SJSA1 (cell line): ENCODE measurements at places on chromosomes 5 and 9. TPM values are rescaled to one million over a fixed set of nuclear protein-coding genes. Genes with fewer than 3 reads are reported as not detected.

Gene MCIDAS
- total RNA-seq: 0.08 and 3.0 TPM in 2 replicates

Gene PLAC8L1
- total RNA-seq: not detected in 2 replicates

- peaks cover 18% of the 10 kb centered on the region for H3K4me1 ChIP-seq
- no peak for DNase-seq
- no peaks in the 10 kb centered on the region for H3K27me3 ChIP-seq
These were observed 193.0 kb downstream of the CD180 start for GRCh38 chr5:67003685-67003934.

DNA sequence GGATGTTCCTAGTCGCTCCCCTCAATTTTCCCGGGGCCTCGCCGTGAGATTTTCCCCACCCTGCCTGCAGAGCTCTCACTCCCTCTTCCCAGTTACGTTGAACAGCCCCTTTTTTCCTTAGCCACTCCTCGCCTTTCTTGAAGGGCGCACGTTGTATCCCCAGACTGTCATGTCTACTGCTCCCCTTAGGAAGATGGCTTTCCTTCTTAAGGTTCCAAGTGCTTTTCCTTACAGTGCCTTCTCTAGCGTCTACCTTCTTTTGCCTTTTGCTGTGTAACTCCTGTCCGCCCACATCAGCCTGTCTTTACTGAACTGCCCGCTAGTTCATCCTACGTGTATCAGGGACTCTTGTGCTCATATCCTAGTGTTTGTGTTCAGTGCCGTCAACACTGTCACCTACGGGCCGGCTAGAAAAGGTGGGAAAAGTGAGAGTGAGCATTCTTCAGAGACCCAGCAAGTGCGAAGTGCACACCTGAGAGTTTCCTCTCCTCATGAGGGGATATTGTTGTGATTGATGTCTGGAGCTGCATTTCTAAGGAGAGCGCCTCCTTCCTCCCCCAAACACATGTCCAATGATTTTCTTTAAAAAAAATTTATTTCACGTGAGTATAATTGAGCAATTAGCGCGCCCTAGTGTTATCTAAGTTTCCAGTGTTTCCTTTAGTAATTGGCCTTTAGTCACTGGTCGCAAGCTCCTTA, 764 bp downstream of the CAMLG start:
- H3K36me3 ChIP-seq: peaks cover 16% of the 10 kb centered on the region
- H3K27me3 ChIP-seq: no peaks in the 10 kb centered on the region
- no peak for DNase-seq
- H3K4me1 ChIP-seq: peaks cover 6% of the 10 kb centered on the region
- H3K4me3 ChIP-seq: peak overlapping the region; percentile 69
- peak overlapping the region; percentile 74; the same call in 1 of the 2 replicates for H3K27ac ChIP-seq

Gene PCDHA11
- total RNA-seq: not detected in 2 replicates

DNA sequence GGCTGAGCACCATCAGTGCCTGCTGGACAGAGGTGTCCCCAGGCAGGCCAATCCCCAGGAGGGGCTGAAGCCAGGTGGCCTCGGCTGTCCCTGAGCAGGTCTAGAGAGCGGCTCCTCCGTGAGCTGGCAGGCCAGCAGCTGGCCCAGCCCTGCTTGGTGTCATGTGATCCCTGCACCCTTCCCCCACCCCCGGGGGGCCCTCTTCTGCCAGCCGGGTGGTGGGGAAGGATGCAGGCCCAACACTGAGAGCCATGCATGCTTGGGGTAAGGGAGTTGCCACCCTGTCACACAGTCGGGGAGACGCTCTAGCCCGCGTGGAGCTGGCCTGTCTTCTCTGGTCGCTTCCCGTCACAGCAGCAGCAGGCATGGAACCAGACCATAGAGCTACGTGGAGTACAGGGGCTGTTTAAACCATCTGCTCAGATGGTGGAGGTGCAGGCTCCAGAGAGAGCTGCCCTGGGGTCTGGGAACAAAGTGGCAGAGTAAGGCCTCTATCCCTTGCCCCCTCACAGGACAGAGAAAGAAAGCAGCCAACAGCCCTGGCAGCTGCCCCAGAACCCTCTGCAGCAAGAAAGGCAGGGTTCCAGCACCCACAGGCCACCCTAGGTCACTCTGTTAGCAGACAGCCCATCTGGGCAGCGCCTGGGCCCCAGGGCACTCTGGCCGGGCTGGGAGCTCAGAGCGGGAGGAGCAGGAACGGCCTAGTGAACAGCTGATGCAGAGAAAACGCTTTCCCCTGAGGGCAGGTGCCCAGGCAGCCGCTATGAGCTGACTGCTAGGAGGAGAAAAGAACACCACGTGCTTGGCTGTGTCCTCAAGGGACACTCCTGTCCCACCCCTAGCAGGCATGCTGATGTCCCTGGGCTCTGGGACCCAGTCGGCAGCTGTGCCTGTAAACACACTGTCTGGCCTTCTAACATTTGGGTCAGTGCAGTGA, 6.8 kb downstream of the RALGDS start:
- H3K36me3 ChIP-seq: no peaks in the 10 kb centered on the region
- no peak overlapping the region for H3K27ac ChIP-seq
- no peaks in the 10 kb centered on the region for H3K4me1 ChIP-seq
- H3K4me3 ChIP-seq: no peak overlapping the region
- no peaks in the 10 kb centered on the region for H3K27me3 ChIP-seq

Gene PKN3
- total RNA-seq: 9.5 and 13.6 TPM in 2 replicates

DNA sequence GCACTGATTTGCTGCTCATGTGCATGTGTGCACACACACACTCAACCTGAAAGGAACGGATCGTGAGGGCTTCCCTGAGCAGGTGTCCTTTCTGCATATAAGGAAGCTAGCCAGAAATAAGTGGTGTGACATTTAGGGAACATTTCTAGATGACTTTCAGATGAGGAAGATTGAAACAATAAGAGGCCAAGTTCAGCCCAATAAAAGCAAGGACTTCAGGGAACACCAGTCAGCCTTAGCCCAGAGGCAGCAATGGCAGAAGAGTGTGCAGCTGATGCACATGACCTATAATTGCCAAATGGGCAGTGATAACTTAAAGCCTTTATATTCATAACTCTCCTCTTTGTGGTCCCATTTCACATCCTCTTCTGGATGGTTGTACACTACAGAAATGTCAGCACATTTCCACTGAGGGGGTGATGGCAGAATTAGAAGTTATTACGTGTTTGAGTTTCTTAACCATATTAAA, 255.5 kb downstream of the TRIM32 start:
- no peaks in the 10 kb centered on the region for H3K36me3 ChIP-seq
- H3K4me1 ChIP-seq: peaks cover 18% of the 10 kb centered on the region
- no peaks in the 10 kb centered on the region for H3K27me3 ChIP-seq
- no peak overlapping the region for H3K27ac ChIP-seq
- no peak overlapping the region for H3K4me3 ChIP-seq
- no peak for DNase-seq

DNA sequence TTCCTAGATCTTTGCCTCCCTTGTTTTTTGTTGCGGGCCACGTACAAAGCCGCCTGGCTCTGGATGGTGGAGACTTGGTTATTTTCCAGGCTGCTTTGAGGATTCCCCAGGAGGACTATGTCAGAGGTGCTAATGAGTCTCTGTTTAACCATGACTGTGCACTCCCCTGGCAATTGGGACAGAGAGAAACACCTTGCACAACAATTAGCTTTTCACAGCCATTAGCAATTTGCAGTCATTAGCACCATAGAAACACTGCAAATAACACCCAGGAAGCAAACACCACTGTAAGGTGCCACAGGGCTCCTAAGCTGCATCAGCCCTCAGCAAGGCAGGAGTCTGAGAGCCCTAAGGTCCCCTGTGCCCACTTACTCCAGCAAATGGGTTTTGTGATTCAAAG, 201.0 kb upstream of the VLDLR start:
- no peaks in the 10 kb centered on the region for H3K36me3 ChIP-seq
- no peaks in the 10 kb centered on the region for H3K27me3 ChIP-seq
- no peak overlapping the region for H3K4me3 ChIP-seq
- H3K27ac ChIP-seq: no peak overlapping the region
- H3K4me1 ChIP-seq: no peaks in the 10 kb centered on the region
- no peak for DNase-seq

Gene SPINK13
- total RNA-seq: not detected in 2 replicates

Gene LRRC70
- total RNA-seq: 0.71 and 1.1 TPM in 2 replicates

DNA sequence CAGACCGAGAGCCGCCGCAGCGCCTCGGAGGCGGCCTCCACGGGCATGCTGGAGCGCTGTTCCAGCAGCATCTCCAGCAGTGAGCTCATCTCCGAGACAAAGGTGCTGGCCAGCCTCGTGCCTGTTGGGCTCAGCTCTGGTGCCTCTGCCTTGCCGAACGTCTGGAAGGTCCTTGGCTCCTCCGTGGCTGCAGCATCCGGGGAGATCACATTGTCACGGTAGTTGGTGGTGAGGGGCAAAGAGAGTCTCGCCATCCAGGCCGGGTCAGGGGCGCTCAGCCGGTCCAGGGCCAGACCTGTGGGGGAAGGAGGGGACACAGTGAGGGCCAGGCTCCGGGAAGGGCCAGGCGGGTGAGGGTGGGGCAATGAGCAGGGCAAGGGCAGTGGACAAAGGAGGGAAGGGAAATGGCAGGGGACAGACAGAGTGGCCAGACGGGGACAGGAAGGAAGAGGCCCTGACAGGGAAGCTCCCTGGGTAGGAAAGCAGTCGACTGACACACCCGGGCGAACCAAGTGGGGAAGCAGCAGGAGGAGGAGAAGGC, 12.4 kb downstream of the PCDH12 start:
- H3K27me3 ChIP-seq: no peaks in the 10 kb centered on the region; the same call in 1 of the 2 replicates
- DNase-seq: no peak
- no peak overlapping the region for H3K27ac ChIP-seq
- peaks cover under 1% of the 10 kb centered on the region; the same call in 1 of the 2 replicates for H3K36me3 ChIP-seq
- H3K4me3 ChIP-seq: no peak overlapping the region

DNA sequence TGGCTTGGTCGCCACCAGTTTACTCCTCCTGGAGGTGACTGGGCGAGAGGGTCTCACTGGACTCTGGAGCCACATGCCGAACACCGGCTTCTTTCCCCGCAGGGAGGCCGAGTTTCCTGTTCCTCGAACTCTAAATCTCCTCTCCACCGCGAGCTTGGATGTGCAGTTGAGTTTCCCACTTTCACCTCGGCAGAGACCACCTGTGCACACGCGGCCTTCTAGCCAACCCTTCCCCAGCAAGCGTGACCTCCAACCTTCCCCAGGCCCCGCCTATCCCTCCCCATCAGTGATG, 380.1 kb downstream of the IRX2 start:
- no peaks in the 10 kb centered on the region for H3K36me3 ChIP-seq
- H3K4me1 ChIP-seq: no peaks in the 10 kb centered on the region
- no peaks in the 10 kb centered on the region for H3K27me3 ChIP-seq

Gene LCN2
- total RNA-seq: not detected in 2 replicates

- no peak for DNase-seq
- no peaks in the 10 kb centered on the region for H3K27me3 ChIP-seq
- no peaks in the 10 kb centered on the region for H3K4me1 ChIP-seq
- no peak overlapping the region for H3K27ac ChIP-seq
- no peak overlapping the region for H3K4me3 ChIP-seq
These were observed 669.9 kb downstream of the PTPRD start for GRCh38 chr9:9942764-9943424.

GRCh38 chr5:27171761-27172261, 133.4 kb upstream of the CDH9 start:
- H3K4me1 ChIP-seq: no peaks in the 10 kb centered on the region
- H3K36me3 ChIP-seq: no peaks in the 10 kb centered on the region
- H3K27me3 ChIP-seq: no peaks in the 10 kb centered on the region
- no peak overlapping the region for H3K4me3 ChIP-seq
- no peak for DNase-seq

Gene ANKRD55
- total RNA-seq: not detected in 2 replicates

Gene CER1
- not detected in 2 replicates for total RNA-seq

Gene SEMA4D
- total RNA-seq: 0.03 and 0.37 TPM in 2 replicates

GRCh38 chr5:123512611-123513461, 859 bp downstream of the CSNK1G3 start:
- H3K36me3 ChIP-seq: peaks cover 3% of the 10 kb centered on the region; the same call in 1 of the 2 replicates
- peak; percentile 53 for DNase-seq
- H3K27me3 ChIP-seq: no peaks in the 10 kb centered on the region
- peaks cover 9% of the 10 kb centered on the region for H3K4me1 ChIP-seq

DNA sequence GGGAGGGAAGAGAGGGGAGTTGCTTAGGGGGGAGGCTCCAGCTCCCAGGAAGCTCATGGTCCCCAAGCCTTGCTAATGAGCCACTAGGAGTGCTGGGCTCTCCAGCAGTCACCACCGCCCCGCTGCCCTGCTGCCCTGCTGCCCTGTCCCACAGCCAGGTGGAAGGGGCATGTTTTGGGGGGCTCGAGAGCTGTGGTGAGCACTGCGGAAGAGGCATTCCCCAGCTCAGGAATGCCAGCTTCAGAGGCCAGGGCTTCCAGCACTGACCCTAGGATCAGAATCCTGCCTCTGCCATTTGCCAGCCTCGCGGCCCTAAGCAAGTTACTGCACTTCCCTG, 16.9 kb downstream of the SLC6A7 start:
- H3K27ac ChIP-seq: no peak overlapping the region
- no peak overlapping the region for H3K4me3 ChIP-seq
- no peak for DNase-seq
- H3K4me1 ChIP-seq: peaks cover 24% of the 10 kb centered on the region
- 0 out of 2 replicates have a peak, but pooled peaks cover 4% of the 10 kb centered on the region for H3K36me3 ChIP-seq

DNA sequence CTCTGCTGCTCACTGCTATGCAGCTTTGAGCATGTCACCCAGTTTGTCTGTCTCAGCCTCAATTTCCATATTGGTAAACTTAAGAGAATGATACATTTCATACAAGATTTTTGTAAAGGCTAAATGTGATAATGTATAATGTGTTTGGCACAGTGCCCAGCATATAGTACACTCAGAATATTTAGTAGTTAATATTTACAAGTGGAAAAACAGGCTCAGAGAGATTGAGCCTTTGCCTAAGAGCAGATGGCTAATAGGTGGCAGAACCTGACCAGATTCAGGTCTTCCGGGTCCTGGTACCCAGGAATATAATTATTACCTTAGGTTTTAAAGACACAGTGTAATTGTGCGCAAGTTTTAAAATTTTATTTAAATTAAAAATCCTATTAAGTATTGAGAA, 46.8 kb upstream of the KIAA1958 start:
- H3K4me3 ChIP-seq: no peak overlapping the region
- DNase-seq: no peak
- no peaks in the 10 kb centered on the region for H3K4me1 ChIP-seq
- no peaks in the 10 kb centered on the region for H3K27me3 ChIP-seq
